ENCODE measurements at places on chromosomes 4 and X.
A peak's percentile ranks its signal among the peaks of the same experiment; 100 is the strongest.

DNA sequence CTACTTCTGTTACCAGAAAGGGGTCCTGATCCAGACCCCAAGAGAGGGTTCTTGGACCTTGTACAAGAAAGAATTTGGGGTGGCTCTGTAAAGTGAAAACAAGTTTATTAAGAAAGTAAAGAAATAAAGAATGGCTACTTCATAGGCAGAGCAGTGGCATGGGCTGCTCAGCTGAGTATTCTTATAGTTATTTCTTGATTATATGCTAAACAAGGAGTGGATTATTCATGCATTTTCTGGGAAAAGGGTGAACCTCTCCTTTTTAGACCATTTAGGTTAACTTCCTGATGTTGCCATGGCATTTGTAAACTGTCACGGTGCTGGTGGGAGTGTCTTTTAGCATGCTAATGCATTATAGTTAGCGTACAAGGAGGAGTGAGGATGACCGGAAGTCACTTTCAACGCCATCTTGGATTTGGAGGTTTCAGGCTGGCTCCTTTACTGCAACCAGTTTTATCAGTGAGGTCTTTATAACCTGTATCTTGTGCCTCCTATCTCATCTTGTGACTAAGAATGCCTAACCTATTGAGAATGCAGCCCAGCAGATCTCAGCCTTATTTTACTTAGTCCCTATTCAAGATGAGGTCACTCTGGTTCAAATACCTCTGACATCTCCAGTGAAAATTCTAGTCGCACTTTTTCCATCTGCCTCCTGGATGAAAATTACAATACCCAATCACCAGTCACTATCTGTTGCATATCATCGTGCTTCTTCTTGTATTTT, 15.5 kb upstream of the TDO2 start:
- DNase-seq, result peak; percentile 56

DNA sequence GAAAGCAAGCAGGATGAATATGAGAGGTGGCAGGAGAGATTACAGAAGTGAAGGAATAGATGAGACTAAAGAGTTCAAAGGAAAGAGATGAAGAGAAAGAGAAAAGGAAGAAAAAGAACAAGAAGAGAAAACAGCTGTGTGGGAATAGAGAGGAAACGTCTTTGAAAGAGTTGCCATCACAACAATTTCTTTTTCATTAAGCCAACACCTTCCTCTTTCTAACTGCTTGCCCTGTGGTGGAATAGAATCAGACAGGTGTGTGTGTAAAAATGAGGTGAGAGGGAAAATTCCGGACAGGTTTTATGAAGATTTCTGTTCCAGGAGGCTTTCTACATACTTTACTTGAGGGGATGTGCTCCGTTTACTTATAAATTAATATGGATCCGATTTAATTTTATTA, 28.8 kb downstream of the DTHD1 start:
- no peak for DNase-seq

GRCh38 chr4:177339477-177340374, 30.1 kb downstream of the NEIL3 start:
- DNase-seq, result no peak

GRCh38 chr4:150258569-150258968, 180.3 kb downstream of the DCLK2 start:
- DNase-seq, result no peak

GRCh38 chrX:112120721-112121120, 38.1 kb upstream of the TRPC5 start:
- DNase-seq, result no peak

GRCh38 chr4:185479507-185479971, 8.0 kb upstream of the CCDC110 start:
- no peak for DNase-seq

GRCh38 chrX:24264383-24264782, 49.5 kb downstream of the SUPT20HL2 start:
- no peak for DNase-seq

- no peak for DNase-seq
These were observed 5.5 kb downstream of the GSTCD start for GRCh38 chr4:105714071-105714521.

GRCh38 chr4:10671366-10671765, 13.2 kb downstream of the CLNK start:
- DNase-seq, result no peak

- DNase-seq, result no peak
These were observed 17.6 kb downstream of the OTUD6A start for GRCh38 chrX:70079870-70080269.

DNA sequence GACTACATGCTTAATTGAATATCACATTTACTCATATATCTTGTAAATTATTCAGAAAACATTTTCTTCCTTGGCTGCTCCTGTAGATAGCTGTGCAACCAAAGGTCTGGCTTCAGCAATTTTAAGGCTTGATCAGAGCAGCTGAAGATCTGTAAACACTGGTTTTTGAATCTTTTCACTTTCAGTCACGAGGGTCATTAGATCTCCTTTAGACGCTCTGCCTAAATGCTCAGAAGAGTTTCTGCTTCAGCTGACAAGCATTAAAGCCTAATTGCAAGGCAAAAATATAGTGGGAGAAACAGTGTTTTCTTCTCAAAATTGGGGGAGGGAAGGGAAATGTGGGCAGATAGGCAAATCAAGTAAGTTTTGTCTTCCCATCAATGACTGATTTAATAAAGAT, 25.7 kb downstream of the TRPC5 start:
- no peak for DNase-seq

- no peak for DNase-seq
These were observed 92.2 kb upstream of the MAGEB10 start for GRCh38 chrX:27715610-27716009.

DNA sequence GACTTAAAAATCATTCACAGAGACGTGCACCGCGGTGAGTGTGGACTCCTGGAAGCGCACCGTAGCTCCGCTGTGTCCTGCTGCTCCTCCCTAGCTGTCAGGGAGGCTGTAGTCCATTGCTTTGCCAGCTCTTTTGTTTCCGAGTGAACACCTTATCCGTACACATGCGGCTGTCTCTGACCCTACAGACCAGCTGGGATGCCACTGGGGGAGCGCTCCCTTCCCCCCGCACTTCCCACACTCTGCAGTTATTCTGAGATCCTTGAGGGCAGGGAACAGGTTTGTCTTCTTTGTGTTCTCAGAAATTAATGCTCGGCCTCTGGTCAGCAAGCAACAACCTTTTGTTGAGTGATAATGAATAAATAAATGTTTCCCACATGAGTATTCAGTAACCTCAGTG, 33.7 kb upstream of the MSANTD1 start:
- DNase-seq, result no peak

GRCh38 chrX:81202456-81202819, 536 bp downstream of the SH3BGRL start:
- DNase-seq, result no peak

GRCh38 chr4:138573246-138573645, 331.1 kb upstream of the SLC7A11 start:
- DNase-seq, result no peak

DNA sequence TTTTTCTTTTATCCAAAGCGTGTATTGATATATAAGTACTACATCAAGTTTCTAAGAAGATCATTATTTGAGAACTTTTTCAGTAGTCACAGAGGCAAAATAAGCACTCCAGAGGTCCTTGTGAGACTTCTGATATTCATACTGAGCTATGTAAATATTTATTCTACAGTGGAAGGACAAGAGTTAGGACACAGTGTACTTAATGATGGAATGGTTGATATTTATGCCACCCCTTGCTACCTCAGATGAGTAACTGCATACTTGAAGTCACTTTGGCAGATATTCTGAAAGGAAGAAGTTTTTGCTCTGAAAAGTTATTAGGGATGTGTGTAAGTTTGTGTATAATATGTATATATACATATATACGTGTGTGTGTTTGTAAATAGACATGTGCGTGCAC, 30.3 kb downstream of the MAGEA1 start:
- no peak for DNase-seq

DNA sequence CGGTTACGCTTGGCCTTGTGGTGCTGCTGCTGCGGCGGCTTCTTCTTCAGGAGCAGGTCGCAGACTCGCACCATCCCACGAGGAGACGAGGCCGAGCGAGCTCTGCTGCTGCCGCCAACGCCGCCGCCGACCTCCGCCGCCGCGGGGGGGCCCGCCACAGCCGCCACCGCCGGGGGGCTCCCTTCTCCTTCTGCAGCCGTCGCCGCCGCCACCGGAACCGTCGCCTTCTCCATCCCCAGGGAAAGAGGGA, 237 bp downstream of the ANKRD17 start:
- DNase-seq, result no peak

GRCh38 chr4:118872181-118872580, 16.5 kb upstream of the SYNPO2 start:
- peak; percentile 80 for DNase-seq

DNA sequence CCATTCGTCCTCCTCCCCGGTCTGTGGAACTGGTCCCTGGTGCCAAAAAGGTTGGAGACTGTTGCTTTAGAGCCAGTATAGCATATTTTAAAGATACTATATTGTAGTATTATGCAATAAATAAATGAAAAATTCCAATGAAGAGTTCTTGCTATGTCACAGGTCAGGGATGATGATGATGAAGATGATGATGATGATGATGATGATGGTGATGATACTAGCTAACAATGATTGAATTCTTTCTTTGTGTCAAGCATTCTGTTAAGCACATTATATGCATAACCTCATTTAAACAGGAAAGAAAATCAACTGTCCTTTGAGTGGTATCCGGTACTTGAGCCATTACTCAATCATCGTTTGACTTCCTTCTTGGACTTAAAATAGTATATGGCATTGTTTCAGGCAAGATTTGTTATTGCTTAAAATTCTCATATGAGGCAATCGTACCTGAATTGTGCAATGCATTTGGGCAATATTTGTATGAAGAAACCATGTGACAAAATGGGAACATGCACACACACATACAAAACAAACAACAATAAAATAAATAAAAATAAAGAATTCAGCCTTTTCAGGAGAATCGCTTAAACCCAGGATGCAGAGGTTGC, 22.8 kb upstream of the TLR2 start:
- DNase-seq, result peak; percentile 49

GRCh38 chr4:23163647-23164436, 471.1 kb downstream of the GBA3 start:
- DNase-seq, result no peak

DNA sequence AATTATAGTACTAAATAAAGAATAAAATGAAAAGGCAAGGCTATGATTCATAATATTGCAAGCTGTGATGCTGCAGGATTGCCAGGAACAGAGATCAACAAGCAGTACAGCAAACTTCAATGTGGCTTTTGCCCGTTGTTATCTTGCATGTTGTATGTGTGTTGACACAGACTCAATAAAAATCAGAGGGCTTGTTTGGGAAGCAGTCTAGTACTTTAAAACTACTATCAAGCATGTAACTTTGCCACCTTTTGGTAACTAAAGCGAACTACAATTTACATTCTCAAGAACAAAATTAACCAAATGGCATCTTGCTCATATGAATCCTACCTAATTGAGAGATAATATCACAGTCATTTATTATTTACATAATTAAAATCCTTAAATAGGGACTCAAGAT, 79.8 kb upstream of the GPM6A start:
- DNase-seq, result peak; percentile 35

GRCh38 chr4:89535251-89535650, 227.7 kb upstream of the GPRIN3 start:
- no peak for DNase-seq

DNA sequence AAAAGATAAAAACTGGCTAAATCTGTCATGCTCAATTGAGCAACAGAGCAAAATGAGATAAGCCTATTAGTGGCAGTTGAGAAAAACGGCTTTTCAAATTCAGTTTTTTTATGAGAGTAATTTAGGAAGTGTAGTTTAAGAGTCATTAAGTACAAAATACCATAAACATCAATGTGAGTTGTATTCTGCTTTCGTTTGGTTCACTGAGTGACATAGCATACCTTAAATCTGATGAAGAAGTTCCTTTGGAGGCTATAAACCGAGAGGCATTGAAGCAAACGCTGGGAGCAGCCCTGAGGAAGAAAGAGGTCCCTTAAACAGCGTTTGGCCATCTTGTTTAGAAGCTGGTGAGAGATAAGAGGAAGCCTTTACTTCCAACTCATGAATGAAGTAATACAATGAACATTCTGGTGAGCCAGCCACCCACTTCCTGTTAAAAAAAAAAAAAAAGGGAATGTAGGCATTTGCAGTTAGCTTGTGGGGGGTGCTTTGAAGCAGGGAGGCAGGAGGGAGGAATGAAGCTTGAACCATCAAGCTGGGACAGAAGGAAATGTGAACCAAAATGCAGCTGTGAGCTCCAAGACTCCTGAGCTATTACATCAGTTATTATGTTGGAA, 132.3 kb downstream of the ZNF330 start:
- DNase-seq, result no peak

GRCh38 chrX:123088331-123088730, 95.7 kb upstream of the GRIA3 start:
- DNase-seq, result no peak

GRCh38 chrX:25019707-25020390, 4.1 kb upstream of the ARX start:
- DNase-seq, result no peak

GRCh38 chrX:74911494-74911893, 13.8 kb downstream of the NEXMIF start:
- DNase-seq, result no peak

DNA sequence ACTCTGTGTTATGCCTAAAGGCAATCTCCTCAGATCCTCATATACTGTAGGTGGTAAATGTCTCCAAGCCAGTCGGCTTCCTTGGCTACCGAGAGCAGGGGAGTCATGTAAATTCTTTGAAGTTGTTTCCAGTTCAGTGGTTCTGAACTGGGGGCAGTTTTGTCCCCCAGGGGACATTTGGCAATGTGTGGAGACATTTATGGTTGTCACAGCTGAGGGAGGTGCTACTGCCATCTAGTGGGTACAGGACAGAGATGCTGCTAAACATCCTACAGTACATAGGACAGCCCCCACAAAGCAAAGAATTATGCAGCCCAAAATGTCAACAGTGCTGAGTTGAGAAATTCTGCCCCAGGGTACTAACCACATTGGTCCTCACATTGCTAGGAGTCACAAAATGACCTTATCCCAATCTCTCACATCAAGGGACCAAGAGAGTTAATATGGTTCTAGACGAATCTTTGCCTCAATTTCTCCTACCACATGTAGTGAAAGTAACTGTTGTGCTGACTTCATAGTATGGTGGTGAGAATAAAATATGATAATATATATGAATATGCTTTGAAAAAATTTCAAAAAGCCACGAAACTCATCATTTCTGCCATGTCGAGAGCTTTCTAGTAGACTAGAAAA, 104.4 kb upstream of the ARHGAP24 start:
- DNase-seq, result peak; percentile 19

- peak; percentile 43 for DNase-seq
These were observed 59.3 kb downstream of the MAPK10 start for GRCh38 chr4:86300516-86300915.

DNA sequence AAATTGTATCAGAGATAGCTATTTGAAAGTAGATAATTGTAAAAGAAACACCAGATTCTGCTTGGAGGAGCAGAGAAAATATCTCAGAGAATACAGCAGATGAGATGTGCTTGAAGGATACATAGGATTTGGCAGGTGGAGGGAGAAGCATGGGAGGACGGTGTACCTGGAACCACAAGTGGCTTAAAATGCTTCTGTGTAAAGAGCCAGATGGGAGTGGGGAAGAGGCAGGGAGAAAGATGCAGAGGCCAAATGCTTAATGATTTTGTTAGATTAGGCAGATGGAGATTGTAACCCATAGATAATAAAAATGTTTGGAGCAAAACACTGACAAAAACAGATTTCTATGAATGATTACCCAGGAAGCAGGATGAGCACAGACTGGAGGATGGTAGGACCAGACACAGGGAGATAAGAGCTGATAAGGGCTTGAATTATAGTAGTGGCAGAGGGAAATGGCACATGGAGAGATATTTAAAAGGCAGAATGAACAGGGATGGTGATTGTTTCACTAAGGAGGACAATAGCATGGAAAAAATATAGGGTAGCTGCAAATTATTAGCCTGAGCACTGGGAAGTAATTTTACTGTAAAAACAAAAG, 145.7 kb upstream of the TBC1D9 start:
- no peak for DNase-seq

All from trophoblast cell (in vitro differentiated cells and primary cell).